Left colon (tissue), 2 donors: ENCODE measurements at places on chromosomes 3 and 15. TPM values are rescaled to one million over a fixed set of nuclear protein-coding genes. Genes with fewer than 3 reads are reported as not detected.

DNA sequence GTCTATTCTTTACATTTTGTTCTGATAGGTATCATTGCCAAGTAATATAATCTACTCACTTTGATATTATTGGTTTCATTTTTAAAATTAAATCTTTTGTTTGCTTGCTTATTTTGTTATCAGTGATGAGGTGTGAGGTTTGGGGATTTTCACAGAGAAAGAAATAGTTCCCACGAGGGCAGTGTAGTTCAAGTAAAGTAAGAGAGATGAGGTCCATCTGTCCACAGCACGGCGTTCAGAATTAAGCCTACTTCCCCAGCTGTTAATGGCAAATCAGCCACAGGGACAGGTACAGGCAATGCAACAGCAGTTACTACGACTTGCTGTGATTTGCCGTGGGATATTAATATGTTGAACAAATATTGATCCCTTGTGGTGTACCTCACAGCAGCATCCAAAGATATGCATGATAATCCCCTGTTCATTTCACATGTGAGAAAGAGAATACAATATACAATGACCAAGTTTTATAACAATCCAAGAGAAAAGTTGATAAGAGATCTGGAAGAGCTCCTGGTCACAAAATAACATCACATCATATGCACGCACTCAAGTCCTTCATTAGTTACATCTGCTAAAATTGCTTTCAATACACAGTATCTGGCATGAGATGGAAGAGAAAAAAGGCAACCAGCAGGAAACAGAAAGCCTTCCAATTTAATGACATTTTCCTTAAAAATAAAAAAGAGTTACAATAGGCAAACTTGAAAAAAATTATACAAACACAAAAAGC lies 131.6 kb downstream of the TUSC7 start:
- DNase-seq = no peak

The CCR9 gene
- 0.34 TPM for total RNA-seq

GRCh38 chr15:50190723-50191122 lies 8.7 kb downstream of the SLC27A2 start:
- DNase-seq = no peak

- no peak for DNase-seq
Observed at GRCh38 chr3:184030536-184030935, 1.0 kb upstream of the HTR3D start.

DNA sequence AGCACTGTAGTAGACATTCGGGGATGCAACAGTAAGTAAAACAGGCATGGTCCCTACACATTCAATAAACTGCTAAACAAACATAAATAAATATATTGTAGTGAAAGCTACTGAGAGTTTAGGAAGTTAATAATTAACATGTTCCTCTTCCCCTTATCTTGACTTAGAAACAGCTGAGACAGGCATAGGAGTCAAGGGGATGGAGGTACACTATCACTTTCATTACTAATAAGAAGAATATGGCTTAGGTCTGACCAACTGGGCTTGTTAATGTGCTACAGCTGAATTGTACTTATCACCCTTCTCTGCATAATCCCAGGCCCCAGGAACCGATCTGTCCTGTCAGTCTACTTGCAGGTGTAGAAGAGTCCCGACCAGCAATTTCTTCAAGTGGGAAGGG lies 116.3 kb upstream of the DAZL start:
- no peak for DNase-seq
